ENCODE measurements at places on chromosomes 5 and 9.

DNA sequence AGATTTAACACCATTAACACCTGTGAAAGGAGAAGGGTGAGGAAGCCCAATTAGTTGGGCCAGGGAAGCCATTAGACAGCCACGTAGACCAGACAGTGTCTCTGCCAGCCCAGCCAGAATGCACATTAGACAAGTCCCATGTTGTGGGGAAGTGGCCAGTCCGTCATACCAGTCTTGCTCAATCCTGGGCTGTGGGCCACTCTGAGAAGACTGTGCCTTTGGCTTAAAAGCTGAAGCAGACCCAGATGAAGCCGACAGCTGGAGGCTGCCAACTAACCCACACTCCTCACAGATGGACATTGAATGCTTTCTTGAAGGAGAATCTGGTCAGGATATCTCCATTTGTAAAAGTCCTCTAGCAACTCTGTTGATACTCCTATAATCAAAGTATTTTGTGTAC lies 128.5 kb downstream of the CHSY3 start:
- no peak for DNase-seq

- no peak for DNase-seq
These were observed 37.0 kb upstream of the LRRC19 start for GRCh38 chr9:27042476-27042875.

DNA sequence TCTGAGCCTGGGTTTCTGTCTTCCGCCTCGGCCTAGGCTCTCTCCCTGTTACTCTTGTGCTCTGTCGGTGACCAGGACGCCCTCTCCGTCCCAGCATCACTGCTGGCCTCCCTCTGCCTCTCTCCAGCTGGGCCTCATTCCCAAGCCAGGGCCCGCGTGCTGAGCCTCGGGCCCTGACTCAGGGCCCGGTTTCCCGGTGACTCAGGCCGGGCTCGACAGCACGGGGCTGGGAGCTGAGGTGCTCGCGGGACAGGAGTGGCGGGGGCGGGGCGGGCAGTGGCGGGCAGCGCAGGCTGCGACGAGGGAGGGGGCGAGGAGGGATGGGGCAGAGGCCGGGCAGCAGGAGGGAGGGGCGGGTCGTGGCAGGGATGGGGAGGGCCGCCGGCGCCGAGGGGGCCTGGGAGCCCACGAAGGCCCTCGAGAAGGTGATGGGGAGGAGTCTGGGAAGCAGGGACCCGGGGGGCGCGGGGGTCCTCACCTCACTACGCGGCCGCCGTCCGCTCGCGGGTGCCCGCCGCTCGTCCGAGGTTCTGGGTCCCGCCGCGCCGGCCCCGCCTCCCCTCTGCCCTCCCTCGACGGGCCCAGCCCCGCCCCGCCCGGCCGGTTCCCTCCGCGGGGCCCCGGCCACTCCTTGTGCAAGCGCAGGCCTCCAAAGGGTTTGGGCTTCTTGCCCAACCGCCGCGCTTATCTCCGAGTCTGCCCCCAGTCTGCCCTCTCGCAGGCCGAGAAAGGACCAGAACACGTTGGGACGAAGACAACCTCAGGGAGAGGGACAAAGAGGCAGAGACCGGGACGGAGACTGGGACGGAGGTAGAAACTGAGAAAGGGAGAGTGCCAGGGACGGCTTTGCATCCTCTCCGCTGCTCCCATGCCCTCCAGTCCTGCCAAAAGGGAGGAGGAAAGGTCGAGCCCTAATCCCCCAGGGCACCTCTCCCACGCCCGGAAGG lies at the start of gene ARAP3:
ARAP3 (minus strand) TSS at position 536 of the 947 bp plus-strand sequence. CDS start 1,744 bp downstream, outside the sequence.
- DNase-seq = no peak

DNA sequence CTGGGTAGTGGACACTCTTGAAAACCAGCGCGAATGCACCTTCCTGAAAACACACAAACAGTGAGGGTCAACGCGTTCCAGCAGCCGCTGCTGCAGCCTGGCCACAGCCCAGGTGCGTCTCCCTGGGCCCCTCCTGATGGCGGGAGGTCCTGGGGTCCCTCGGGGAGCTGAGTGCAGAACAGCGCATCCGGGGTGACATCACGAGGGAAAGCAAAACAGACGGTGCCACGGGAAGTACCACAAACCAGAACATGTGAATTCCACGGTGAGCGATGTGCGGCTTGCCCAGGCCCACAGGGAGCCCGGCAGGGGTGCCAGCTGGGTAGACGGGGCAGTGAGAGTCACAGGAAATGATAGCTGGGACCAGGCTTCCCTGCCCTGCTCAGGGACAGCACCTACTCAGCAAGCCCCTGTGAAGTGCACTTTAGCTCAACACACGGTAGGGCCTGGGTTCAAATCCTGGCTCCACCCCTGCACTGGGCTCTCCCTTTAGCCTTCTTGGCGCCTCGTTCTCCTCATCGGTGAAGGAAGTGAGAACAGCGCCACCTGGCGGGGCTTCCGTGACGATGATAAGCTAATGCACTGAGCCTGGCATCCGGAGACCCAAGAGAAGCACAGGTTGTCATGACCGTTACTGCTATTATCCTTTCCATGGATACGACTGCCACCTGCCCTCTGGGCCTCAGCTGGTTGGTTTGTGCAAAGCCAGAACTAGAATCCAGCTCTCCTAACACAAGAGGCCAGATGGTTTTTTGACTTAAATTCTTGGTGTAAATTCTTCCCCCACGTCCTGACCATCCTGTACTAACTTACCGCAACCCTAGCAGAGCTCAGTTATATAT lies 24.6 kb downstream of the GFPT2 start:
- peak; percentile 60 for DNase-seq

GRCh38 chr5:56638061-56638621 lies 177.2 kb upstream of the MAP3K1 start:
- peak; percentile 48 for DNase-seq

- no peak for DNase-seq
These were observed 194.6 kb downstream of the AOPEP start for GRCh38 chr9:94921092-94921471.

DNA sequence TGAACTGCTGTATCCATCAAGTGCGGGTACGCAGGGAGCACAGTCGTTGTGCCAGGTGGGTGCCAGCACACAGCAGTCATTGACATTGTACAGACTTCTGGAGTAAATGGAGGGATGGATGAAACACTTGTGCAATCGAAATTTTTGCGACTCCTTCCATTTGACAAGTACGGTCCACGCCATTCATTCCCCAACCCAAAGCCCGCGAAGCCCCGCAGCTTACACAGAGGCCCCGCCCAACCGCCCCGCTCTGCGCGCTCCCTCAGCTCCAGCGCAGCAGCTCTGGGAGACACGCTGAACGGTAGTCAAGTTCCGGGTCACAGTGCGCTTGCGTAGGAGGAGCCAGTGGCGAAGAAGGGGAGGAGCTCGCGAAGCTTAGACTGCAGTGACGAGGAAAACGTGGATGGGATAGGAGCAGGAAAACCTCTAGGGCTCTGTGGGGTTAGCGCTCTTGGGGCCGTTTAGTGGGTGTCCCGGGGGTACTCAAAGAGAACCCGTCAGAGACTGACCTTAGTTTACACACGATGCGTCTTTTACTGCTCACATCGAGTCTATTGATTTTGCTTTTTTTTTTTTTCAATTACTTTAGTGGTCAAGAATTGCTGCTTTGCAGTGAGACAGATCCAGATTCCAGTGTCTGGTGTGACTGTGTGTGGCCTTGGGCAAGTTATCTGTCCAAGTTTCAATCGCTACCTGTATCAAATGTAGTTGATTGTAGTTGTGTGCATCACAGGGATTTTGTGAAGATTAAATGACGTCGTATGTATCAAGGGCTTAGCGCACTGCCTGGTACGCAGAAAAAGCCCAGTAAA lies 15.3 kb upstream of the MSANTD3 start:
- DNase-seq = peak; percentile 94

- no peak for DNase-seq
These were observed 338.3 kb upstream of the KLF4 start for GRCh38 chr9:107827884-107828283.

DNA sequence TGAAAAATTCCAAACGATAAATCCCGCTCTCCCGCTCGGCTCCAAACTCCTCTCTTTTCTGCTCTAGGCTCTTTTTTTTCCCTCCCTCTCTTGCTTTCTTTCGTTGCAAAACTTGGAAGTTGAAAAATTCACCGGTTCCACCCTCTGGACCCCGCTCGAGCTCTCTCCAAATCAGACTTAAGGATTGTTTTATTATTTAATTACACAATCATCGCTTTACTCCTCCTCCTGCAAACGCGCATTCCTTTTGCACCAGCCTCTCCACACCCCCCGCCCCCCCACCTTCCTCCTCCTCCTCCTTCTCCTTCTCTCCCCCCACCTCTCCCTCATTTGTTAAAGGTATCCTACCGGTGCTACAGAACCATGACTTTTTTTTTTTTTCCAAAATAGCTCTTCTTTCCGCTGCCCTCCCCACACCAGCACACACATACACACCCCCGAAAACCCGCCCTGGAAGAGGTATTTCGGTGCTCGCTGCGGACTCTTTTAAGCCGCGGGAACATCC lies 535 bp upstream of the NFIB start:
- no peak for DNase-seq

- DNase-seq = no peak
These were observed 189.3 kb upstream of the TLE4 start for GRCh38 chr9:79382458-79382857.

GRCh38 chr5:136212252-136212721 lies 19.3 kb upstream of the SMIM32 start:
- peak; percentile 14 for DNase-seq

GRCh38 chr5:144092508-144092907 lies 78.0 kb downstream of the YIPF5 start:
- DNase-seq = no peak
